ENCODE measurements at places on chromosomes 3 and 15.

DNA sequence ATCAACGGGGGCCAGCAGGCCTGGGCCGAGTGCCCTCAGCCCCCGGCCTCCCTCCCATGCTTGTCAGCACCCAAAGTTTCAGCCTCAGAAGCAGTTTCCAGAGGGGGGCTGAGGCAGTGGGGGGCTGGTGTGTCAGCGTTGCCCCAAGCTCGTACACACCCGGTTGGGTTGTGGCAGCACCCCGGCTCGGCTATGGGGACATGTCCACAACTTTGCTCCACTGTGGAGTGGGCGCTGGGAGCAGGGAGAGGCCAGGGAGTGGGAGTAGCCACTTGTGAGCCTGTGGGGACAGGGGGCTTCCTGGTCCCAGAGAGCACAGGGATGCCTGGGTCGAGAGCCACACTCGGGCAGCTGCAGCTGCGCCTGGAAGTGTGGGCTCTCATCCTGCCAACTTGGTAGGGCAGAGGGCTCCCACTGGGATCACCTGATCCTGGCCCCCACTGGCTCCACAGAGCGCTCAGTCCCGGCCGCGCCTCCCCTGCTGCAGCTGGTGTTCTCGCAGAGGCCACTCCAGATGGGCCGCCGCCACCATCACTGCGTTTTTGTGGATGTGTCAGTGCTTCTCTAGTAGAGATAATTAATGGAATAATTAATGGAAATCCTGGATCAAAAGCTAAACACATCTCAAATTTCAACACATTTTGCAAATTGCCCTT lies 75.1 kb downstream of the NR1D2 start:
- DNase-seq, result no peak

DNA sequence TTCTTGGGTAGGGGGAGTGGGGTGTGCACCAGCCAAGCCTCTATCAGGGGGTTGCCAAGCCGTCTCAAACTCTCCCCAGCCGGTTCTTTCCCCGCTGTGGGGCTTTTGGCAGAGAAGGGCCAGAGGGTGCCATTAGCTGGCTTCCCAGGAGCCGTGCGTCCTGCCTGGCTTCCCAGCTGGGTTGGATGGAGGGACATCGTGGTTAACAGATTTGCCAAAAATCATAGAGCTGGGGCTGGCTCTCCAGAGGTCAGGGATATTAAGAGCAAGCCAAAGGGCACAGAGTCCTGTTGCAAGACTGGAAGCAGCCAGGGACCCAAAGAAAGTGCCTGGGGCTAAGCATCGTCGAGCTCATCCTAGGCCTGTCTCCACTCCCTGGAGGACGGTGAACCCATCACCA lies 104.6 kb upstream of the HES1 start:
- no peak for DNase-seq

- no peak for DNase-seq
These were observed 32.0 kb upstream of the ZNF445 start for GRCh38 chr3:44509393-44509921.

DNA sequence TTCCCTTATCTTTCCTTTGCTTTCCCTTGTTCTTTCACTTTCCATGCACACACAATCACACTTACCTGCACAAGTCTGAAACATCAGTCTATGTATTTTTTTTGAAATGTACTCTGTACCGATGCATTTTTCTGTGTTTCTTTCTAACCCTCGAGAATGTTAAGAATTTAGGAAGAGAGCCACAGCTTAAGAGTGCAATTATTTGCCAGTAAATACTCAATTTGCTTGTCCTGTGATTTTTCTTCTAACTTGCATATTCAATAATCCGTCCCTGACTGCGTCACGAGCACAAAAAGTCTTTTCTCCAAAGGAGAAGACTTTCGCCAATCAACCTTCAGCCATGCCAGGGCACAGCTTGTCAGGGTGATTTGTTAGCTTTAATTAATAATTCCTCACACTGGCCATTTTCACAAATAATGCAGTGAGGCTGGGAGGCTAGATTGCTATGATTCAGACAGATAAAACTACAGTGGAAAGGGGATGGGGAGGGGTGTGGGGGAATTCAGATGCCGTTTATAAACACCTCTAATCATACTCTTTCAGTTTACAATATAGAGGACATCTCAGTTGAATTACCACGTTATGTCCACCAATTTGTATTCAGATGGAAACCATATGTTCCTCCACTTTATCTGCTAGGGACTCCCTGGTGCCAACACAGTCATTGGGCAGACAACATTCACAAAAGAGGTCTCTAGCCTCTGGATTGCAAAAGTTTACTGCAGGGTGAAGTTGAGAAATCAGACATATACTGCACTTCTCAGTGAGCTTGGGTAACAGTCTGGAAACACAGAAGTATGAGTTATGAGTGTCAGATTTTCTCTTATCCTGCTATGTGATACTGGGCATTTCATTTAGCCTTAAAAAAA lies 388.0 kb downstream of the ZBTB20 start:
- no peak for DNase-seq

DNA sequence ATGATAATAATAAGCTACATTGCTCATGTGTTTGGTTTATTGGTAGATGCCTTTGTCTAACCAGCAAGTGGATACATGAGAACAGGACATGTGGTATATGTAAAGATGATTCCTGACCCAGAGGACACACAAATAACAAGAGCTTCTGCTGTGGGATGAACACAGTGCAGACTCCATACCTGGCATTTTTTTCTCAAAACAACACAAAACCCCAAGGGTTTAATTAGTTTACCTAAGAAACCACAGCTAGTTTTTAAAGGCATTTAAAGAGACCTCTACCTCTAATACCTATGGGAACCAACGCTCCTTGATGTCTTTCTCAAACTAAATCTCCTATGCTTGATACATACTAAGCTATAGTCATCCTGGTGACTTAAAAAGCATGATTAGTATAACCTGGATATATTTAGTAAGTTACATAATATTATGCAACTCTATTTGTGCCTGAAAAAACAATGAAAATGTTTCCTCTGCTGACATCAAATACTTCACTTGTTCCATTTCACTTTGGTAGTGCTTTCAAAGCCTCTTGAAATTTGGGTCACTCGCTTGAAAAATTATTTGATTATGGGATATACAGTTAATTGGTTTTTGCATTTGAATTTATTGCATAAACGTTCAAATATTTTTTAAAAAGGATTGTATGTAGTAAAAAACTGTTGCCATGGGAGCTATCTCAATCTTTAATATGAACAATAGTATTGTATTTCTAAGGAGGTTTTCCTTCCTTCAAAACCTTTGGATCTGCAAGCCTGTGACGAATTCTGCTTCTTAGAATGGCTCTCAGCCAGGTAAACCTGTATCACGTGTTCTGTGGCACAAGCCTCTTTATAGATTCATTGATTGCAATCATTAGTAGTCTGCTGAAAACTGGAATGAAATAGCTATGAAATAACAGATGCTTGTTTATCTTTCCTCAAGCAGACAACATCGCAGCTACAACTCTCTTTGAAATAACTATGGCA lies 233.0 kb upstream of the KCNMB2 start:
- DNase-seq, result no peak

DNA sequence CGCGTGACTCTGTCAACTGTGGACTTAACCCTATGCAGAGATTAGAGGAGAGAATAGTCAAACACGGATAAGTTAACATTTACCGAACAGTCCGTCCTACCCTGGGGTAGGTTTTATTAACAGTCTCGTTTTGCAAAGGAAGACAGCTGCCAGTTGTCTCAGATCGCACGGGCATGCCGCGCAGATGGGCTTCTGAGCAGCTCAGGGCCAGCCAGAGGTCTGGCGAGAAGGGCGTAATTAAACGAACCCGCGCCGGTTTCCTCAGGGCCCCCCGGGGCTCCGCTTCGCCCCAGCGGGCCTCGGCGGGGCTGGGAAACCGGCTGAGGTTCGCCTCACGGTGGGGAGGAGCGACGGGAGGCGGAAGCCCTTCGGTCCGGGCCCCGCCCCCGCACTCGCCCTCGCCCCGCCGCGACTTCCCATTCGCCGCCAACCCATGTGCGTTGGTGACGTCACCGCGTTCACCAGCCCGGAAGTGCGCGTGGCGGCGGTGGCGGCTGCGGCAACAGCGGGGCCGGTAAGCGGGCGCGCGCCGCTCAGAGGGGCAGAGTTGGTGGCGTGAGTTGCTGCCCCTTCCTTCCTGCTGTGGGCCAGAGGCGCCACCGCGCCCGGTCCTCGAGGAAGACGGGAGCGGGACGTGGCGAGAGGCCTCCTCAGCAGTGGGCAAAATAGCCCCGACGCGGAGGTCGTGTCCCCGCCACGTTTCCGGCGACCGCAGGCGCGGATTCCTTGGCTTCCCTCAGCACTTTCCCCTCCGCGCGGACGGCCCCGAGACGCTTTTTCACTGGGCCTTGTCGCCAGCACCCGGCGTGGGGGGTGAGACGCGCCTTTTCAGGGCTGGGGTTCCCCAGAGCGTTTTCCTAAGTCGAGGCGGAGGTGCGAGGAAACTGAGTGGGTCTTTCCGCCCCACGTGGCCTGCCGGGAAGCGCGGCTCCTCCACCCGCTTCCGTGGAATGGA lies at the start of gene TRNT1:
Gene TRNT1, plus strand, starts transcription at position 464 of the 955 bp plus-strand sequence. CDS start 2,101 bp downstream, outside the sequence.
- DNase-seq, result peak; percentile 96

GRCh38 chr3:5056111-5056391 lies 66.0 kb upstream of the ARL8B start:
- no peak for DNase-seq

GRCh38 chr15:67968564-67968963 lies 85.6 kb upstream of the PIAS1 start:
- no peak for DNase-seq

GRCh38 chr15:25091421-25092158 lies 136.8 kb downstream of the SNRPN start:
- no peak for DNase-seq

DNA sequence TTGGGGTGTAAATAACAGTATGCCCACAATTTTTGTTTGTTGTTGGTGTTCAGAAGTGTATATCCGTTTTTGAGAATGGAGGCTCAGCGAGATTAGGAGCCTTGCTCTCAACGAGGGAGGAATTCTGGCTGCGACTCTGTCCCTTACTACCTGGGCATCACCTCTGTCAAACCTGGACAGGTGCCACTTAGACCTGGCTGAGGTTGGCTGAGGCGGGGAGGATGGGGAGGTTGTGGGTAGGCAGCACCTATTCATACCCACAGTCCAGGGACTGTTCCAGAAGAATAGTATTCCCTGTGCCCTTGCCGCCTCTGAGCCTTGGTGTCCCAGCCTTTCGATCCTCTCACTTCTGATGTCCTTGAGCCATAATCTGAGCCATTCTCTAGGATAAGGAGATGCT lies 99.9 kb downstream of the LINGO1 start:
- no peak for DNase-seq

GRCh38 chr3:186915806-186916796 lies 14.2 kb upstream of the ST6GAL1 start:
- DNase-seq, result no peak

DNA sequence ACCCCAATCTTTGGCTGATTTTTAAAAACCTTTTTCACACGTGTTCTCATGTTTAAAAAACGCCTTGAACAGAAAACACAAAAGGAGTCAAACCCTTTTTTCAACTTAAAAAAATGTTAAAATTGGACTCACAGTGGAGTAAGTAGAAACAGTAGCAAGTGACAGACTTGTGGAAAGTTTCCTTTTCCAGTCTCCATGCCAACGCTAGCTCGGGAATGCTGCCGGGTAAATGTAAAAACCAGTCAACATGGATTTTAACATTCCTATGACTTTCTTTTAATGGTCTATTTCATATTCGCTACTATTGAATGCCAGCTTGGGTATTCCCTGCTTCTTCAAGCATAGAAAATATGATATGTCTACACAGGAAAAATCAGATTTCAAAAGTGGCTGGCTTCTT lies 1.6 kb upstream of the PROK2 start:
- DNase-seq, result no peak

GRCh38 chr3:141076797-141077571 lies 25.8 kb downstream of the SPSB4 start:
- DNase-seq, result no peak

DNA sequence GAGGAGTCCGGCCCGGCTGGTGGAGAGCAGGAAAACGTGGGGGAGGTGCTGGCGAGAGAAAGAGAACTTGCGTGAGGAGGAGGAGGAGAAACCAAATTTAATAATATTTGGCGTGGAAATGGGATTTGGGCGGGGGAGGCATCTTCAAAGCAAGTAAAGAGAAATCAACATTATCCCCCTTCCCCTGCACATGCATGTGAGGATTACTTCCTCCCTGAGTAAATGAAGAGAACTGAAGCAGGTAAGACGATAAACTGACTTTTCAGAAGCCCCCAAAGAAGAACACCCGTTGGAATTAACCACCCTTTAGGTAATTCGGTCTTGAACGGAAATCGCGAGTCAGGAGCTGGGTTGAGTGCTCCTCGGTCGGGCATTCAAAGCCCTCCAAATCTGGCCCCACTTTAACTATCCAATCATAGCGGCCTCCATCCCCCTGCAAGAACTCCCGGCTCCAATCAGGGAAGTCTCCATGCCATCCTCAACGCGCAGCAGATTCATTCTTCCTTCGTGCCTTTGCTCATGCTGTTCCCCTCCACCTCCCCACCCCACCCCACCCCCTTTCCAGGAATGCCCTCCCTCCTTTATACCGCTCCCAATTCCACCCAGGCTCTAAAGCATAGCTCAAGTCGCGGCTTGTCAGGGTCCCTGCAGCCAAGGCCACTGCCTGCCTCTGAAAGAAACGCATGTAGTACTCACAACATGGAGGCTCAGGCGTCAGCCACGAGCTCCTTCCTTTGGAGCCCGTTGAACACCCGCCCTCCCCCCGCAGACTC lies 545 bp upstream of the RFX7 start:
- peak; percentile 22 for DNase-seq

GRCh38 chr15:62212741-62213140 lies 47.7 kb upstream of the C2CD4B start:
- no peak for DNase-seq

DNA sequence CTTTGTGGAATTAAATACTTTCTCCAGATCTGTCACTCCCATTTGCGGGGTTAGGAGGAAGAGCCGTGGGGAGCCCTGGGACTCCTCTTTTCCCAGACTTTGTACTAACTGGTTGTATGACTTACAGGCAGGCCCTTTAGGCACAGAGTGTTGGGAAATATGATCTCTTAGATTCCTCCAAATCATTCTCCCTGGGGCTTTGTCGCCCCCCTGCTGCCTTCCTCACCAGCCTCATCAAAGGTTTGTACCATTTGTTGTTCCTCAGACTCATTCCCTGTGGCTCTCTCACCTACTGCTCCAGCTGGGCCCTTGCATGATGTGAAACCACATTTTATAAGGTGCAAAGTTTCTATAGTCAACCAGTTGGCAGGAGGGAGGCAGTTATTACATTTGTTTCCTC lies 56.4 kb downstream of the CRYGS start:
- no peak for DNase-seq

DNA sequence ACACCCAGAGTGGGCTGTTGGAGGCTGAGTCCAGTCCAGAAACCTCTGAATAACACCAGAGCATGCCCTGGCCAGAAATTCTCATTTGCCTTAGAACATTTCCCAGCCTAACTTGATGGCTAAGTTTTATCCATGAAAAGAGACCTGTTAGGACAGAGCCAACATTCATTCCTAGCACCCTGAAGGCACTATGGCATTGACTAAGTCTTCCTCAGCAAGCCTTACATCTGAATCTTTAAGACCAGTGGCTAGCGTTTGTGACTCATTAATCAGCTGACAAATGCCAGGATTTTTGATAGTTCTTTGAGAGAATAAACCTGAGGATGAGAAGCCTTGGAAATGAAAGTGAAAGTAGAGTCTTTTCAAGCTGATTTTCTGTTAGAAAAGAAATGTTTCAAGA lies 1087.1 kb upstream of the ALCAM start:
- DNase-seq, result no peak

- no peak for DNase-seq
These were observed 47.3 kb upstream of the BCHE start for GRCh38 chr3:165884518-165884917.

GRCh38 chr3:180973543-180973942 lies 16.0 kb downstream of the DNAJC19 start:
- DNase-seq, result no peak

All from activated naive CD4-positive, alpha-beta T cell treated with Interleukin-2 at 50 U/mL for 16 hours (primary cell).